CD4-positive, alpha-beta T cell treated with Interleukin-6 at 100 ng/mL for 8 hours (primary cell): ENCODE measurements at places on chromosomes 16 and 17.

DNA sequence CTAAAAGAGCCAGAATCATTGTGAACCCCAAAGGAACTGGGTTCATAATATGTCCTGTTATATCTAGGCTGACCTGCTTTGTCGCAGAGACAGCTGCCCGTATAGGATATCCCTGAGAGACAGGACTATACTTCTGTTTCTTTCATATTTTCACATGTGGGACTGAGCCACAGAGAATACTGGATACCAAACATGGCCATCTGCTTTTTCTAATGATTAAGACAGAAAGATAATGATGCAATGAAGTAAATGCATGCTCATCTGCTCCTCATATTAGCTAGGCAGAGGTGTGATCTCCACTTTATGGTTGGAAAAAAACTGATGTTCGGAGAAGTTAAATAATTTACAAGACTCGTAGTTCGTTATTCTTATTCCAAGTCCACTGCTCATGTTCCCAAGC is 160.4 kb downstream of the AATF start:
- no peak for DNase-seq

- DNase-seq: peak; percentile 8
Observed at GRCh38 chr16:73196670-73197069, 148.7 kb upstream of the ZFHX3 start.

GRCh38 chr17:76050538-76051467 is 21.5 kb downstream of the SRP68 start:
- no peak for DNase-seq

DNA sequence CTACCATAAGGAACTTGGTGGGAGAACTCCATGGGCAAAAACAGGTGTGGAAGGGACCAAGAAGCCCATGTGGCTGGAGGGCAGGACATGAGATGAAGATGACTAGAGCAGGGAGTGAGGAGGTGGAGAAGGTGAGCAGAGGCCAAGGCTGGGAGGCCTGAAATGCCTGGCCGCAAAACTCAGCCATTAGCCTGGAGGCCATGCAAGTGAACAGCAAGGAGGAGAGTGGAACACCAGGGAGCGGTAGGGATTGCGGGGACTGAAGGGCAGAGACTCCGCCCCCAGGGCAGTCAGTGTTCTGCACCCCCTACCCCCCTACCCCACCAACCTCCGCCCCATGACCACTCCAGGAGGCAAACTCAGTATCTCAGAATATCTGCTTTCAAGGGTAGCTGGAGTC is 17.0 kb downstream of the BCL7C start:
- DNase-seq: no peak

- DNase-seq: no peak
Observed at GRCh38 chr16:3401719-3402397, 843 bp downstream of the ZNF174 start.

- DNase-seq: no peak
Observed at GRCh38 chr17:12107905-12108304, 87.2 kb downstream of the MAP2K4 start.

- no peak for DNase-seq
Observed at GRCh38 chr17:70716551-70716950, 547.2 kb downstream of the KCNJ2 start.

DNA sequence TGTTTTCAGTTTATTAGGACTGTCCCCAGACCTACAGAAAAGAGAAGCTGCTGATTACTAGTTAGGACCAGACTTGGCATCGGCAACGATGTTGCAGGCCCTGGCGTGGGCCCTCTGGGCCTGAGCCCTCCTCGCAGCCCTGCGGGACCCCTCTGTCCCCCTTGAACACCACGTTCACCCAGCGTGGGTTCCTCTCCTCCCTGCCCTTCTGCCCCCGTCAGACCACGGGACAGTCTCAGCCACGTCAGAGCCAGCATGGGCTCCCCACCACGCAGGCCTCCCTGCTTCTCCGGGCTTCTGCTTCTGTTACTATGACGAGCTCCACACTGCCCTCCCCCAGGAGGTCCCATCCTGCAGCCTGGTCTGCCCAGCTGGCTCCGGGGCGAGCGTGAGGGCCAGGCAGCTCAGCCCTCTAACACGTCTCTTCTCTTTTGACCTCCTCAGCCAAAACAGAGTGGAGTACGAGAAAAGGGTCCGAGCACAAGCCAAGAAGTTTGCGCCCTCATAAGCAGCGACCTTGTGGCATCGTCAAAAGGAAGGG is 9.1 kb upstream of the BAIAP3 start:
- DNase-seq: no peak

- DNase-seq: no peak
Observed at GRCh38 chr16:87033021-87033471, 284.1 kb downstream of the C16orf95 start.

DNA sequence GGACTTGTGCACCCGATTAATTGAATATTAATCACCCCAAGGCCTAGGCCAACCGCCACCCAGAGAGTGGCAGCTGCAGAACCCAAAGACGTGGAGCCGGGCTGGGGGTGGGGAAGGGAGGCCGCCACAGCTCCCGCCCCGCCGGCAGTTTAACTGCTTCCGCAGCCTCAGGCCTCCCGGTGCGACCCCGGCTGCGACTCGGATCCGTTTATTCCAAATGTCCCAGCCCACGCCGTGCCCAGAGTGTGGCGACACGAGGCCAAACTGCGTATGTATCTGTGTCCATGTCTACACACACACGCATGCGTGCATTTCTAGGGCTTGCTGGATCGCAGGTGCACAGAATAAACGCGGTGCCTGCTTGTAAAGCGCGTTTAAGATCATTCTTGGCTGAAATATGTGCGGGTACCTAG is 802 bp upstream of the TOB1 start:
- DNase-seq: no peak

- DNase-seq: no peak
Observed at GRCh38 chr17:44541884-44542581, 15.3 kb upstream of the FZD2 start.

- no peak for DNase-seq
Observed at GRCh38 chr16:78211946-78212345, 112.5 kb downstream of the WWOX start.

DNA sequence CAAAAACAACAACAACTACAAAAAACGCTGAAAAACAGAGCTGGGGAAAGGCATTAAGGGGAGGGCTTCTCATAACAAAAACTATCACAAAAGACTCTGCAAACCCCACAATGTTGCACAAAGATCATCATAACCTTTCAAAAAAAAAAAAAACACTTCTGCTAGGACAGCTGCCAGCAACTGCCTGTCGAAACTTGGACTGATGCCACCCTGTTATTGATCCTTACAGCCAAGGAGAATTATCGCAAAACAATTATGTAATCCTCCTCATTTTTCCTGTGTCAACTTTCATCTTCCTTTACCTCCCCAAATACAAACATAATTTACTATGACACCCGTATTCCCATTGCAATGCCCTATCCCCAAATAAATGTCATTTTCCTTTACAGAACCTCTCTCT is 9.3 kb downstream of the CCDC40 start:
- DNase-seq: no peak

GRCh38 chr16:56119133-56119532 is 72.2 kb upstream of the GNAO1 start:
- DNase-seq: no peak

GRCh38 chr17:22203208-22203715 is 510.9 kb downstream of the KCNJ18 start:
- no peak for DNase-seq

DNA sequence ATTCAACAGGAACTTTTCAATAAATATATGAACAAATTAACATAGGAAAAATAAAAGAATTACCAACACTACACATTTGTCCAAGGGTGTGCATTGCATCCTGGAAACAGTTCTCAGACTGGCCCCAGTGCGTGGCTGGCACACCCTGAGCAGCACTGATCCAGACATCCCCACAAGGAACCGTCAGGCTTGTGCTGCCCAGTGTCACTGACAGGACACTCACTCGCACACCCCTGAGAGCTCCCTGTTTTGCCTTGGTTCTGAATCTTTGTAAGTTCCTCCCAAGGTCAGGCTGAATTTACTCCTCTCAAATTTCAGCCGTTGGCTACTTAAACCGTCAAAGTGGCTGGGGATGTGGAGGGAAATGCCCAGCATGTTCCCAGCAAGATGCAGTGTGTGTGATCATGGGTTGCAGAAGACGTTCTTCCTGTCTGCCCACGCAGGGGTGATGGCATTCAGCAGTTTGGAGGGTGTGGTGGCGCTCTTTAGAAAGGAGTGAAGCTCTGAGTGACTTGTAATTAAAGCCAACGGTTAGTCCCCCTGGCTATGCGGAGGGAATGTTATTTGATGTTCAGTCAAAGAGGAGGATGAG is 1.7 kb downstream of the MT2A start:
- DNase-seq: peak; percentile 62

DNA sequence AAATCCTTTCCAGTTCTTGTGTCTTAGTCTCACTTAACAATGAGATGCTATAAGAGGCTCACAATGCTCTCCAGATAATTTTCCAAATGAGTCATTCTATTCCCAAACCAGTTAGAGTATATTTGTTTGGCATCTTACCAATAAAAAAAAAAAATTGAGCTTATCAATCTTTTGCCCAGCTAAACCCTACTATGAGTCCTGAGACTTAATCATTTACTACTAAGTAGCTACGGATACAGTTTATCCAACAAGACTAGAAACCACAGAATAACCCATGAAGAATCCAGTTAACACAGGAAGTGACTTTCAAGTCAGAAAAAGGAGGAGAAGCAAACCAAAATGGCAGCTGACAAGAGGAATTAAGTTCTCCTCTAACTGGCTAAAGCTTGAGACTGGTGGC is 330.3 kb upstream of the XYLT1 start:
- no peak for DNase-seq

DNA sequence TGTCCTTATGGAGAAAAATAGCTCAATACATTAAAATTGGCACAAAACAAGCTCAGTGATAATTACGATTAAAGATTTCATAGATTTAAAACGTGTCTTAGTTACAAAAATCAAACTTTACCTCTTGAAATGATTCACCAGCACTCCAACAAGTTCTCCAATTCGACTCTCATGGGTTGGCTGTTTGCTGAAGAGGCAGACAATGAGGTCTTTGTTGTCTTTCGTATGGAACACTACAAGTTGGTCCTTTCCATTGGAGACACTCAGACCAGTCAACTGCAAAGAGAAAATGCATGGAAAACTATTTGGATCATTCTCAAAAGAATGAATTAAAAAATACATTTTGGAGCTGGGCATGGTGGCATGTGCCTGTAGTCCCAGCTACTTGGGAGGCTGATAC is 118.2 kb downstream of the CDK5R1 start:
- DNase-seq: no peak

DNA sequence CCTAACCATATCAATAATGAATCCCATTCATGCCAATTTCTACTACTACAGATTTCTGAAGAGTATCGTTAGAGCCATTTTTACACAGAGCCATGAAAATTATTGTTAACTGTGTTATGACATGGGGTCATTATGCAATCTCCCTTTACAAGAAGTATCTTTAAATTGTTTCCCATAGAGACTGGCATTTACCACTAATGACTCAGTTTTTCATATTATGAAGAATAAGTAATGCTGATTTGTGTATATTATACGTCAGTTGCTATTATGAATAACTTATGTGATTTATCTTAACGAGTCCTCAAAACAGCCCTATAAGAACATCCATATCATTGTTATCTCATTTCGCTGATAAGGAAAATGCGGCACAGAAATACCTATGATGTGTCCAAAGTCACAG is 173.8 kb downstream of the KCNJ2 start:
- DNase-seq: no peak

DNA sequence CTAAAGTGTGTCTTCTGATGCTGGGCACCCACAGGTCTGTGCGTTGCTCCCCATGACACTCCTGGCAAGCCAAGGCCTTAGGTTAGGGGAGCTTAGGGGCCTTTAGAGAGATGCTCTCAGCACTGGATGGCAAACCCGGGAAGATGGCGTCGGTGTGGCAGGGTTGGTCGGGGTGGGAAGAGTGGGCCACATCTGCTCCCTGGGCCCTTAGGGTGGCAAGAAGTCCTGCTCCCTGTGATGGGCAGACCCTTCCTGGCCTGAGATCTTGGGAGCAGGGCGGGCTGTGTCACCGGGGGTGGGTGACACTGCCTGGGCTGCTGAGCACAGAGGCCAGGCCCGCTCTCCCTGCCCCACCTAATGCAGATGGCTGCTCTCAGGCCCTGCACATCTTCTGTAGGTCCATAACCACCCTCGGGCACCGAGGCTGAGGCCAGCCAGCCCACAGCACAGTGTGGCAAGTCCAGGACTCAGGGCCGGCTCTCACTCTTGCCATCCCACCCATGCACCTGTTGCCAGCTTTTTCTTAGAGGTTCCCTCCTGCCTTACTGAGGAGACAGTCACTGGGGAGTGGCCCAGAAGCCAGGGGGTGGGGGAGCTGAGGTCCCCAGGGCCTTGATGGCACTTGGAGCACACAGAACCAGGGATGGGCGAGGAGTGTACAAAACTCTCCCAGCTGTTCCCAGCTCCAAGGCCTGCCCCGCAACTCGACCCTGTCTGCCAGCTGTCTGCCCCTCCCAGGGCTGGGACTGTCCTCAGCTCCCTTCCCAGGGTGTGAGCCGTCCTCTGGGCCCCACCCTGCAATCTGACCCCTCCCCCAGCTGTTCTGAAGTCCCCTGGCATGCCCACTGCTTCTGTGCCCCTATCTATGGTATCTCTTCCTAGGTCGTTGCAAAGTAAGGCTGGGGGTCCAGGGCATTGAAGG is 4.4 kb upstream of the MTSS2 start:
- DNase-seq: no peak

DNA sequence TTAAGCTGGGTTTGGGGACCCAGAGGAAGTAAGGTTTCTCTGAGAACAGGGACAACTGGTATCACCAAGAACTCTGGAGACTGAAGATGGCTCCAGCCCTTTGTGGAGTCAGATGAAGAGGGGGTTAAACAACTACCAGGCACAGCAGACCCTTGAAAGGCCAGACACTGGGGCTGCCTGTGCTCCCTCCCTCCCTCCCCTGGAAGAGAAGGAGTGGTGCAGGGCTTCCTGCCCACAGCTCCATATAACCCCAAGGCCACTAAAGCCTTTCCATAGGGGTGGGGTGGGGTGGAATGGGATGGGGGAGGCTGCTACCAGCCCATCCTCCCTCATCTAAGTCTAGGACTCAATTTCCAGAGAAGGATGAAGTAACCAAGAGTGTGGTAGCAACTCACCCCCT is 66.7 kb downstream of the CCDC182 start:
- no peak for DNase-seq

DNA sequence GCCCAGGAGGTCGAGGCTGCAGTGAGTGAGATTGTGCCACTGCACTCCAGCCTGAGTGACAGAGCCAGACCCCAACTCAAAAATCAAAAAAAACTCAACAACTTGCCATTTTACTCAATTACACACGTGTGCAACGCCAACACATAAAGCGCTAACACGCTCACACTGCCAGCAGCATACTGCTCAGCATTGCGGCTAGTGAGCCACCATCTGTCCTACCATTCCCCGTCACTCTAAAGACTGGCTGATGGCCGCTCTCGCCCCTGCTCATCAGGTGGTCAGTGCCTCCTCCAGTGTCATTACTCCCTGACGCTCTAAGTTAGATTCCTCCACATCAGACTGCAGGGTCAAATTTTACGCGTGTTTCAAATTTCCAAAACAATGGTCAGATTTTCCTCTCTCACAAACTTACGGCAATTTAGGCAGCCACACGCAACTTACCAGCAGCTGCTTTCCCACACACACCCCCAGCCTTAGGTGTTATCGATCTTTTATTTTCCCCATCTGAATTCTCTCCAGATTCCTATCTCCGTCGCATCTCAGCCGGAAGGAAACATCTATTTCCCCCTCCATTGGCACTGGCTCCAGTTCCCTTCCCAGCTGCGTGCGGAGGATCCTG is 240.8 kb downstream of the C16orf95 start:
- DNase-seq: no peak
